ENCODE measurements at places on chromosomes 11 and 22.

GRCh38 chr11:116891746-116892145, 54.3 kb upstream of the APOA1 start:
- DNase-seq: no peak

DNA sequence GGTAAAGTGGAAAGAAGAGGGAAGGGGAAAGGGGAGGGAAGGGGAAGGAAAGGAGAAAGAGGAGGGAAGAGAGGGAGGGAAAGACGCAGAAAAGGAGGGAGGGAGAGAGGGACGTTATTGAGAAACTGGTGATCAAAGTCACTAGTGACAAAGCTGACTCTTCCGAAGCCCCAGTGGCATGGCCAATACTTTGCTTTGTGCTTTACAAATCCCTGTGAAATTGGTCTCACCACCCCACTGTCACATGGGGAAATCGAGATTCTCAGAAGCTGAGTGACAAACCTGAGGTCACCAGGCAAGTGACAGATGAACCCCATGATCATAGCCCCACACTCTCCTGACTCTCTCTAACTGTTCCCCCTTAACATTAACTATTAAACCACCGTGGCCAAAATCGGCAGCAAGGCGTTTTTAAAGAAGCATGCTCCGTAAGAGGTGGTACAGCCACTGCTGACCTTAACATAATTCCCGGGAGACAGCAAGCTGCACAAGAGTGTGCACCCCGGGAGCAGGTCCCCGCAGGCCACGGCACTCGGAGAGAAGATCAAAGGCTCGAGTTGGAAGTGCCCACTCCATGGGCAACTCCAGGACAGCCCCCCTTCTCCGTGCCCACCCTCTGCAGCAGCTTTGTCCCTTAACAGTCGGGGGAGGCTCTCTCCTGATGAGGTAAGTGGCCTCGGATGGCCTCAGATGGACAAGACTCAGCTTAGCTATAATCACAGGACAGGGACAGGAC, 34.8 kb downstream of the CELSR1 start:
- no peak for DNase-seq

DNA sequence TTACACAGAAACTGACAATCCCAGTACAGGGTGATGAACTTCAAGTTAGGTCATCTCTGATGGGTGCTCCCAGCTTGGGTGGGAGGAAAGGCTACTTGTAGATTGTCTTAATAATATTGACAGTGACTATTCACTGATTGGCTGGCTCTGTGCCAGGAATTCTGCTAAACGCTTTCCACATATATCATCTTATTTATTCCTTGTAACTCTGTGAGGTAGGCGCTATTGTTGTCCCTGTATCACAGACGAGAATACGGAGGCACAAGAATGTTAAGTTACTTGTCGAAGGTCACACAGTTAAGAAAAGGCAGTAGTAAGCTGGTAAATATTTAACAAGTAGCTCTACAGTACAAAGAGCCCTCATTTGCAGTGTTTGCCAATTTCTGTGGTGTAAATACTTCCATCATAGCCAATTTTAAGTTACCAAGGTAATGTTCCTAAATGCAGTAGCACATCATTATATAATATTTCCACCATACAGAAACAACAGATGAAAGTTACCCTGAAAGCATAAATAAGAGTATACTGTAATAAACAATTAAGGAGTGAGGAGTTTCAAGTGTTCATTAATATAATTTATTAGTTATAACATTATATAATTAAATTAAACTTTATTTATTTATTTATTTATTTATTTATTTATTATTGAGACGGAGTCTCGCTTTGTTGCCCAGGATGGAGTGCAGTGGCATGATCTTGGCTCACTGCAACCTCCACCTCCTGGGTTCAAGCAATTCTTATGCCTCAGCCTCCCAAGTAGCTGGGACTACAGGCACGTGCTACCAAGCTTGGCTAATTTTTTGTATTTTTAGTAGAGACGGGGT, 11.5 kb upstream of the TIMP3 start:
- no peak for DNase-seq

GRCh38 chr11:13348305-13348704, 70.7 kb downstream of the BMAL1 start:
- DNase-seq: no peak

GRCh38 chr11:130886704-130887103, 29.6 kb downstream of the SNX19 start:
- DNase-seq: no peak

- DNase-seq: no peak
Measured at GRCh38 chr22:36756746-36757655, 18.9 kb downstream of the IFT27 start.

- DNase-seq: no peak
Measured at GRCh38 chr22:37176464-37177061, 11.5 kb downstream of the C1QTNF6 start.

- DNase-seq: no peak
Measured at GRCh38 chr22:23754220-23754919, at the start of gene VPREB3. TSS of gene VPREB3 (minus strand) at chr22:23754425. CDS start at chr22:23754363, 62 bp downstream.

DNA sequence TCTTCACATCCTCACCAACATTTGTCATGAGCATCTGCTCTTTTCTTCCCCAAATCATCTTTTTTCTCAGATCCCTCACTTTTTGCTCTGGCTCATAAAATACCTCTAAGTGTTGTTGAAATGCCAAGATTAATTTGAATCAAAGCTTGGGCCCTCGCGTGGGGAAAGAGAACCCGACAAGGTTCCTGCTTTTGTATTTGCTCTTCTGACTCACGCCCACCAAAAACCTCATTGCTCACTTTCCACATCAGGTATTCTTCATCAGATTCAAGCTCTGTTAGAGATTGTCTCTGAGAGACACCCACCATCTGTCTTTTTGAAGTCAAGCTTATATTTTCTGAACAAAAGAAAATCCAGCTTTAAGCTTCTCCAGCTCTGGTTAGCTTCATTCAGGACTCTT, 52.9 kb upstream of the FBXO3 start:
- no peak for DNase-seq

DNA sequence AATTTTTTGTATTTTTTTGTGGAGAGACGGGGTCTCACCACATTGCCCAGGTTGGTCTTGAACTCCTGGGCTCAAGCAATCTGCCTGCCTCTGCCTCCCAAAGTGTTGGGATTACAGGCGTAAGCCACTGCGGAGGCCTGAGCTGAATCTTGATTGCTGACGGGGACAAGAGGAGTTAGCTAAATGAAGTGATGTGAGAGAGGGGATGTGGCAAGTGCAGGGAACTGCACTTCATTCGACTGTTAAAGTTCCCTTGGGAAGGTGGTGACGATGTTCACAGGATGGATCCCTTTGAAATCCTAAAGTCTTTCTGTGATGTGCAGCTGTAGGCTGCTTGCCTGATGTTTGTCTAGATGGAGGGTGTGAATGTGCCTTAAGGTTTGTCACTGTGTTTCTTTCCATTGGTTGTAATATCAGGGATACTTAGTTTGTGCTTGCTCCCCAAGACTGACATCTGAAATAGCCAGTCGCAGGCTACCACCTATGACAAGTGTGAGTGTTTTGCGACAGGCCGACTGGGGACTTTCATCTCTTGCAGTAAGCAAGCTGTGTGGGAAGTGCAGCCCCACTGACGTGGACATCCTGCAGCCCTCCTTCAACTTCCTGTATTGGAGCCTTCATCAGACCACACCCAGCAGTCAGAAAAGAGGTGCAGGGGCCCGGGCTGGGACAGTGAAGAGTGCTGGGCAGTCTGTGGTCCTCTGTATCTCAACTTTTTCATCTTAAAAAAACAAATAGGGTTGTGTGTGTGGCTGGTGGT, 19.6 kb upstream of the CCDC134 start:
- peak; percentile 68 for DNase-seq

DNA sequence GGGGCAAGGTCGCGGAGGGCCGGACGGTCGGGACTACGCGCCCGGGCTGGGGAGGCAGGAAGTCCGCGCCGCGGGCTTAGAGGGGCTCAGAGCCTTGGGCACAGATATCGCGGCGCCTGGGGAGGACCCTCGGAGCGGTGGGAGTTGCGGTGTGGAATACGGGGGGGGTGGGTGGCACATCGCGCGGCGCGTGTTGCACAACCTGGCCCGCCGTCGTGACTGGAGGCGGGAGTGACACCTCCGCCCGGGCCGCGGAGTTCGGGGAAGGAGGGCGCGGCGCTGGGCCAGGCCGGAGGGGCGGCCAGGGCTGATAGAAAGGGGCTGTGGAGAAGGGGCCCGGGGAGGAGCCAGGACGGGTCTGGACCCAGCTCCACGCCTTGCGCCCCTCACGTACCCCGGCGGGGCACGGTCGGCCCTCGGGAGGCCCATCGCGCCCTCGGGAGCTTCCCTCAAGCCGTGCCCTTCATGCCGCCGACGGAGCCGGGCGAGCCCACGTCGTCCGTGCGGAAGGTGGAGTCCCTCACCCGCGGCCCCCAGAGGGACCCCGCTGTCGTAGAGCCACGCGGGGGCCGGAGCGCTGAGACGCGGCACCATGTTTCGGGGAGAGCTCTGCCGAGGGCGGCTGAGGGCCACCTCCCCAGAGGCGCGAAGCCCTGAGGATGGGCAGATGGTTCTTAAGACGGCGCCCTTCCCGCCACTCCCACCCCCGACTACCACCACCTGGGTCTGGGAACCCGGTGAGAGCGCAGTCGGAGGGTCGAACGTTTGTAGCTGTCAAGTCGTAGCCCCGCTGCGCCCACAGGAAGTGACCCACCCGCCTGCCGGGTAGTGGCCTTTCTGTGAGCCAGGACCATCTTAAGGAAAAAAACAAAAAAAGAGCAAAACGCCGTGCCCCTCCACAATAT, 729 bp downstream of the IL17RA start:
- DNase-seq: no peak

GRCh38 chr11:128437136-128437535, 150.2 kb downstream of the ETS1 start:
- no peak for DNase-seq

DNA sequence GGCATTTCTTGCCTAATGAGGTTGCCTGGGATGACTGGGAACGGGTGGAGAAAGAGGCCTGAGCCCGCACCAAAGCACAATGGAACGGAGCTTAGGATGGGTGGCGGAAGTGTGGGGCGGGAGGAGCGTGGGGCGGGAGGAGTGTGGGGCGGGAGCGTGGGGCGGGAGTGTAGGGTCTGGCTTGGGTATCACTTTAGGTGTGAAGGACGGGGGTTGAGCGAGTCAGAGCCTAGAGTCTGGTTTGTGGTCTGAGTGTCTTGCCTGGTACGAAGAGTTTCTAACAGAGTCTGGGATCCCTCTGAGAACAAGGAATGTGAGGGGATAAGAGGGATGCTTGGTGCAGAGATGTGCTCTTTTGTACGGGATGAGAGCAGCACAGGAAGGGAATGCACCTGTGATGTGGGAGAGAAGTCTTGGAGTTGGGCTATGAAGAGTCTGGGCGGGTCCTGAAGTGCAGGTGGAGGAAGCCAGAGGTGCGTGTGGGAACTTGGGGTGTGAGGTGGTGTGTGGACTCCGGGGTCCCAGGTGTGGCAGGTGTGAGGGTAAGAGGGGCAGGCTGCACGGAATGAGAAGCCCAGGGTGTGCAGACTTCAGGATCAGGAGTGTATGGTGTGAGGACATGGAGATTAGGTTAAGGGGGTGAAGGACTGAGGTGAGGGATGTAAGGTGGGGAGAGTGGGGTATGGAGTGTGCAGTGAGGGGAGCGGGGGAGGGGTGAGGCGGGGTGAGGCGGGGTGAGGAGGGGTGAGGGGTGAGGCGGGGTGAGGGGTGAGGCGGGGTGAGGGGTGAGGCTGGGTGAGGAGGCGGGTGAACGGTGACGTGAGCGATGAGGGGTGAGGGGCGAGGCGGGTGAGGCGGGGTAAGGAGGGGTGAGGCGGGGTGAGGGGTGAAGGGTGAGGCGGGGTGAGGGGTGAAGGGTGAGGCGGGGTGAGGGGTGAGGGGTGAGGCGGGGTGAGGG, 1.0 kb downstream of the SYCE3 start:
- DNase-seq: no peak

GRCh38 chr11:14423633-14424032, 64.7 kb upstream of the RRAS2 start:
- DNase-seq: no peak

- DNase-seq: no peak
Measured at GRCh38 chr11:129643031-129643721, 172.5 kb upstream of the TMEM45B start.

DNA sequence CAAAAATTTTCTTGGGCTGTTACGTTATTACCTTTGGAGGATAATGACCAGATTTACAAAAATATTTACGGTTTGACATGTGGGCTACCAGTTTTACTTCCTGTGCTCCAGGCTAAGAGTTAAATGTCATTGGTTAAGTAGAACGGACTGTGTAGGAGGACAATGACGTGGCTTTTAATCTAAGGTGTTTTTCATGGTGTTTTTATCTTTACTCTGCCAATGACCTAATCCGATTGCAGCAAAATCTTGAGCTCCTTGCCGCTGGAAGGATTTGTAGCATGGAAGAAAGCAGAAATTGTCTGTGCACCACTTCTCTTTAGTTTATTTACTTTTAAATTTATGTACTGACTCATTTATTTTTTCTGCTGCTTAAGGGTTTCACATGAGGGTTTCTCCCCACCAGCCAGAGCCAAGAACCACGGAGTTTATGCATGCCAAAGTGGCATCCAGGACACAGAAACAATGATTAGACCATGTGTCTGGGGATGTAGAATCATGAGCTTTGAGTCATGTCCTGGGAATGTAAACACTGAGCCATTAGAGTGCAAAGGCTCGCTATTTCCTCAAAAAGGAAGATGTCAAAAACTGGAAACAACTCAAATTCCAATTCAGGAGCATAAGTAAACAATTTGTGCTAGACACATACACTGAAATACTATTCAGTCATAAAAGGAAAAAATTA, 1.9 kb upstream of the CARD16 start:
- no peak for DNase-seq

GRCh38 chr11:61895046-61895717, 3.8 kb upstream of the FADS3 start:
- DNase-seq: no peak

DNA sequence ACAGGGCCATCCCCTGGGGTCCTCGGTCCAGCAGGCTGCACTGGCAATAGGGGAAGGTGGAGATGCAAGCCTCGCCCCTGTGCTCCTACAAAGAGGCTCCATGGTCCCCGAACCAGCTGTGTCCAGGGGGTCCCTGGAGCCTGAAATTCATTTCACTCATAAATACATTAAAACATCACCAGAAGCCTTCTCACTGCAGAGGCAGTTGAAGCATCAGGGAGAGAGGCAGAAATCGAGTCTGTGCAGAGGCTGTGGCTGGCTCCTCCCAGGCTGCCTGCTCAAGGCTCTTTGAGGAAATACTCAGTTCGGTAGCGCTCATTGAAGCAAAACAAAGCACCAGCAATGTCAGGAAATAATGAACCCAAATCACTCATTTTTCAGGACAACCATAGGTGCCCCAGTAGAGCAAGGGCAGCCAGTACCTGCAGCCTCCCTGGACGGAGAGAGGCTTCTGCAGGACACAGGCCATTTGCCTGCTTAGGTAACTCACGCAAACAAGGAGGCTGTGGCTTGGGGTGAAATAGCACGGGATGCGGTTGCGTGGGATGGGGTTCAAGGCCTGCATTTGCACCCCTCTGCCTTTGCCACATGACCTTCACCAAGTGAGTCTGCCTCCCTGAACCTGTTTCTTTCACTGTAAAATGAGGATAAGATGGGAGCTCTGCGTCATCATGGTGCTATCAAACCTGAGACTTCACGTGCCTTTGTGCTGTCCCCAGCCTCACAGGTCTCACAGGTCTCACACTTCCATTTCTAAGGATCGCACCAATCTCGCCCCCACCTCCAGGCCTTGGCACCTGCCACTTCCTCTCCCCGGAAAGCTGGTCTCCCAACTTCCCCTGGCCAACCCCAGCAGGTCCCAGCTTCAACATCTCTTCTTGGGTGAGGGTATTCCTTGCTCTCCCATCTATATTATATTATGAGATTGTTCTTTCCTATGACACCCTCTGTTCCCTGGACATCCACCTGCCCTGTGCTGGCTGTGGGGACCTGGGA, 84.3 kb upstream of the SHISAL1 start:
- DNase-seq: no peak
